NCI-H1092 (cell line): ENCODE measurements at places on chromosomes 7 and 10.

DNA sequence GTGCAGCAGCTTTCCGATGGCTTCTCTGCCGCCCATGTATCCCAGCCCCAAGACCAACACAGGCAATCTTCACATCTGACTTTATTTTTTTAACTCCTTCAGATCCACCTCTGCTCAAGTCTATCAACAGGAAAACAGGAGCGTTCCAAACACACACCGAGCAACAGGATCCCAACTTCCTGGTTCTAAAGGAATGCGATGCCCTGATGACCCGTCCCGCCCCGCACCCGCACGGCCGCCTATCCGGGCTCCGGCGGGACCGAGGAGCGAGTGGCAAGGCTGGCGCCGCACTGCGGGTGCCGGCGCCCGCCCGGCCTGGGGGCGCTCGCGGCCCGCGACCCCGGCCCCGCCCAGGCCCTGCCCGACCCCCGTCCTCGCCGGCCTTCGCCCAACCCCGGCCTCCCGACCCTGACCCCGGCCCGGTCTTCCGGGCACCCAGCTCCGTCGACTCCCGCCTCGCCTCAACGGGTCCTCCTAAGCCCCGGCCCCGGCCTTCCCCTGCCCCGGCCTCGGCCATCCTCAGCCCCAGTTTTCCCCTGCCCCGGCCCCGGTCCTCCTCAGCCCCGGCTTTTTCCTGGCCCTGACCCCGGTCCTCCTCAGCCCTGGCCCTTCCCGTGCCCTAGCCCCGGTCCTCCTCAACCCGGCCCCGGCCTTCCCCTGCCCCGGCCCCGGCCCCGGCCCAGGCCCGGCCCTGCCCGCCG is 730 bp downstream of the LARP4B start:
- no peak for DNase-seq

GRCh38 chr10:98244586-98244985 is 23.4 kb downstream of the LOXL4 start:
- no peak for DNase-seq

DNA sequence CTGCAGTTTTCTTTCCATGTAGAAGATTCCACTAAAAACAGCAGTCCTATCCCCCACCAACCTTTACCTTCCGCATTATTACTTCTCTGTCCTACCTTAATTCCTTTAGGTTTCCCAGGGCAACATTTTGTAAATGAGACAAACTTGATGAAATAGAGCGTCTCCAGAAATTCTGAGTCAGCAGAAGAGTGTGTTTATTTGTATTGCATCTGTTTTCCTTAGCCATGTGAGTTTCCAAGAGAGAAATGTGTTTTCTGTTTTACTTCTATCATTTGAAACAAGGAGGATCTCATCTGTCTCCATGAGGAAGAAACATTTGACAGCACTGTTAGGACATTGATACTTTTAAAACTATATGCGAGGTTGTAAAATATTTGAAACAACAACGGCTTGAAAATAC is 244.2 kb upstream of the PLXDC2 start:
- no peak for DNase-seq

- DNase-seq = no peak
Observed at GRCh38 chr10:44385696-44386441, 972 bp upstream of the CXCL12 start.

DNA sequence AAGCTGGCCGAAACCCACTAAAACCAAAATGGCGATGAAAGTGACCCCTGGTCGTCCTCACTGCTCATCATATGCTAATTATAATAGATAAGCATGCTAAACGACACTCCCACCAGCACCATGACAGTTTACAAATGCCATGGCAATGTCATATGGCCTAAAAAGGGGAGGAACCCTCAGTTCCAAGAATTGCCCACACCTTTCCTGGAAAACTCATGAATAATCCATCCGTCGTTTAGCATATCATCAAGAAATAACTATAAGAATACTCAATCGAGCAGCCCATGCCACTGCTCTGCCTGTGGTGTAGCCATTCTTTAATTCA is 422.0 kb downstream of the CALN1 start:
- no peak for DNase-seq

DNA sequence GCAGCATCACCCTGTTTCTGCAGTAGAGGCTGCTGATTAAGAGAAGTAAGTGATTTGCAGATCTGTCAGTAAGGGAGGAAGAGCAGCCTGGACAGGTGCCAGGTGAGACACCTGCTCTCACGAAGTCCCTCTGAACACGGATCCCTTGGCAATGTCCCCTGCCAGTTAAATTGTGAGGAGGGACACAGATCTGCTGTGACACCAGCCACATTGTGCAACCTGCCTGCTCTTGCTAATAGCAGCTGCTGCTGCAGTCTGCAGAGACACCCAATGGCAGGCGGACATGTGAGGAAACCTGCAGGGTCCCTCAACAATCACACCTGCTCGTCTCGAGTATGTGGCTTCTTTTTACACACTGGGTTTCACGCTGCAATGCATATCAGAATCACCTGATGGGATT is 31.9 kb downstream of the ANXA11 start:
- no peak for DNase-seq

- no peak for DNase-seq
Observed at GRCh38 chr7:39312254-39312989, 253.8 kb upstream of the YAE1 start.

DNA sequence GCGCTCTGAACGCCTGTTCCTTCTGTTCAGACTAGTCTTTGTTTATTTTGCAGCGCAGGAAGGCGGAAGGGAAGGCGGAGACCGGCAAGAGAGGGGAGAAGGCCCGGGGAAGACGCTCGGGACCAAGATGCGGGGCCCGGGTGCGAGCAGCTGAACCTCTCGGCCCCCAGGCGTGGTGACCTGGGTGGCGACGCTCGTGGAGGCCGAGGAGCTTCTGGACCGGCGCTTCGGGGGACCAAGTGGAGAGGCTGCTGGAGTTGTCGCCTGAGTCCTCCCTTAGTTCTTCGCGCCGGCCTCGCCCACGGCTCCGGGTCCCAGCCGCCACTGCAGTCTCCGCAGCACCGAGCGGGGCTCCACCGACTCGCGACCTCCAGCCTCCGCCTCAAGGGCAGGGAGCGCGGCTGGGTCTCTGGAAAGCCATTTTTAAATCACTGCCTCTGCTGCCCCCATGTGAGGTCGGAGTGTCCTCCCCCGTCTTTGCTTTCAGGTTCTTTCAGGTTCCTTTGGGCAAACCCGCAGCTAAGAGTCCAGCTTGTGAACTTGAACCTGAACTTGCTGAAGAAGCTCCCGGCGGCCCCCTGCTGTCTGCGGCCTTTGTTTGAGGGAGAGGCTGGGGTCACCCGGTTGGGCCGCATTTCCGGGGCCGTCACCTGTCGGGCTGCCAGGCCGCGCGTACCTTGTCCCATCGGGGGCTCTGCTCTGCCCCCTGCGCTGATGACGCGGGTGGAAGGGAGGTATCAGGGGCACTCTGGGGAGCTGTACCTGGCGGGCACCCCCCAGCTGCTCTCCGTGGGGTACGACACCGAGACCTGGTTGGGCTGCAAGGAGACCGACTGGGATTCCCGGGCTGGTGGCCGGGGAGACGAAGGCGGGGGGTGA is 136.0 kb downstream of the KIF20B start:
- DNase-seq = no peak

GRCh38 chr7:3592401-3593134 is 291.5 kb downstream of the SDK1 start:
- peak; percentile 45 for DNase-seq

DNA sequence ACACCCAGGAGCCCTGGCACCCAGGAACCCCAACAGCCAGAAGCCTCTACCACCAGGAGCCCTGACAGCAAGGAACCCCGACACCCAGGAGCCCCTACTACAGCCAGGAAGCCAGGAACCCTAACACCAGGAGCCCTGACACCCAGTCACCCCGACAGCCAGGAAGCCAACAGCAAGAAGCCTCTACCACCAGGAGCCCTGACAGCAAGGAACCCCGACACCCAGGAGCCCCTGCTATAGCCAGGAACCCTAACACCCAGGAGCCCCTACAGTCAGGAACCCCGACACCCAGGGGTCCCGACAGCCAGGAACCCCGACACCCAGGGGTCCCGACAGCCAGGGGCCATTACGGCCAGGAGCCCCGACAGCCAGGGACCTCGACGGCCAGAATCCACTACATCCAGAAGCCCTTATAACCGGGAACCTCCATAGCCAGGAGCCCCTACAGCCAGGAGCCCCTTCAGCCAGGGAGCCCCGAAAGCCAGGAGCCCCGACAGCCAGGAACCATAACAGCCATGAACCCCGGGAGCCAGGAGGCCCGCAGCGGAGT is 440 bp upstream of the GLRX3 start:
- no peak for DNase-seq

DNA sequence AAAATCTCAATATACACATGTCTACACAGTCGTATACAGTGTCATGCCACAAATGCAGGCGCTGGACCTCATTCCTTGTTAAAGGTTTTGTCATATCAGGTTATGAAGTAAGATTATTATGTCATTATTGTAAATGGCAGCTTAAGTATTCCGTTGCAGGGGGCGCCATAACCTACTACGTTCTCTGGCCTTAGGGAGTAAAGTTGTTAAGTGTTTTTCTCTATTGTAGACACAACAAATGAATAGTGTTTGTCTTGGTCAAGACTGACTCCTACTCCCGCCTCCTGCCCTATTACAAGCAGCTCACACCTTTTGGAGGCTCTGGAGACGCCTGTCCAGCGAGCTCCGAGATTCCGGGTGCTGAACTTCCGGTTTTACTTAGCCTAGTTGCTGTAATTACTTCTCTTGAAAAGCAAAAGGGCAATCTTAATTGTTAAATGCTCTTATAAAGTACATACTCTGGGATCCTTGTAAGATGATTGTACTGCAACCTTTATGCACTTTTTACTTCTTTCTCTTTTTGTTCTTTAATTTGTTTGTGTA is 994 bp downstream of the GATAD1 start:
- no peak for DNase-seq

DNA sequence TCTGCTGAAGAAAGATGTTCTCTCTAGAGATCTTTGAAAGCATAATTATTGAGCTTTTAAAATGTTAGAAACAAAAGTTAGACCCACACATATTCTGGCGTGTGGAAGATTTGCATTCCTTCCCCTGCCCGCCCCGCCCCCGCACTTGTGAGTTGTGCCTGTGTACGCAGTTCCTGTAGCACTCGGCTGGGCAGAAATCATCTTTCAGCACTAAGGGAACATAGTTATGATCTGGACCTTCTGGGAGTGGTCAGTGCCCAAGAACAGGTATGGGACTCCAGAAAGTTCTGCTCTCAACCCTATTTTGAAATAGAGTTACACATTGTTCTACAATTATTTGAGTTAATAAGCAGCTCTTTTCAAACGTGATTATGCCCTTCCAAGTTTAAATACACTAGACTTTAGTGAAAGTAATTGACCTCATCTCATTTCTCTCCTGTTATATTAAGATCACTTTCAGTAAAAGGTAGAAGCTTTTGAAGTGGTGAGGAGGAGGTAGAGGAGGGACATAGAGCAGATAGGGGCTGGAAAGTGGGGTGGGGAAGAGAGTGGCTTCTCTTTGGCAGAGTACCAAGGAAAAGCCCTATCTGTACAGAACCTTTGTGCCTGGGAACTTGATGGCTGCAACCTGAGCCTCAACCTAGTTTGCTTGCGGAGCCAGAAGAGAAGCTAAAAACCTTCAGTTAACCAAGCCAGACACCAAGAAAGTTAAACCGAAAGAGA is 5.7 kb downstream of the BLVRA start:
- DNase-seq = no peak

- DNase-seq = no peak
Observed at GRCh38 chr10:6336016-6336415, 133.3 kb downstream of the PFKFB3 start.

DNA sequence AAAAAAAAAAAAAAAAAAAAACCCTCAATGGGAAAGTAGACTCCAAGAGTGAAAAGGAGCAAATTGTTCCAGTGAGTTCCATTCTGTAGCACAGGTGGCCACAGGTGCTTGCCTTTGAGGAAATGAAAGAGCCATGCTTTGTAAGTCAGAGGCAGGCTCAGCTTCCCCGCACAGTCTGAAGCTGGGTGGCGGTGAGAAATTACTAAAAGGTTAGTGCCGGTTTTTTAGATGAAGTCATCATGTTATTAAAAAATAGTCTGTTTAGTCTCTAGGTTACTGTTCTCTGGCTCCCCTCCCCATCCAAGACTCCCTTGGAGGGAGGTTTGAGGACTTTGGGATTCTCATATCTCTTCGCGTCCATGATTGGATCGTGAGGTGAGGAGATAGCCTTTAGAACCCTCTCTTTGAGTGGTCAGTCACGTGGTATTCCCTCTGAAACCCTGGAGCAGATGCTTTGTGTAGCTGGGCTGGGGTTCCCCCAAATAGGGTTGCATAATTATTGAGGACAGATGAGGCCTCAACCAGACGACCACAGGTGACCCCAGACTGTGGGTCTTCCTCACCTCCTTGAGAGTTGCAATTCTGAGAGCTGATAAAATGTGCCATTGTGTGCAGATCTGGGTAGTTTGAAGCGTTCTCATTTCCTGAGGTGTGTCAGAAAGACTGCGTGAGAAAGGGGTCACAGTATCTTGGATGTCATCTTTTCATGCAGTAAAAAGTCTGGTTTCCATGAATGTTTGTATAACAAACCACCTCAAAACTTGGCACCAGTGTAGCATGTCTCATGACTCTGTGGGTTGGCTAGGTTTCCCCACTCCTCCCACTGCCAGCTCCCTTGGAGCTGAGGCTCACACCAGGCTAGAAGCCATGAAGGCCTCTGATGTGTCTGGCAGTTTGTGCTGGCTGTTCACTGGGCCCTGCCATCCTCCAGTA is 27.1 kb downstream of the OGDH start:
- DNase-seq = no peak

DNA sequence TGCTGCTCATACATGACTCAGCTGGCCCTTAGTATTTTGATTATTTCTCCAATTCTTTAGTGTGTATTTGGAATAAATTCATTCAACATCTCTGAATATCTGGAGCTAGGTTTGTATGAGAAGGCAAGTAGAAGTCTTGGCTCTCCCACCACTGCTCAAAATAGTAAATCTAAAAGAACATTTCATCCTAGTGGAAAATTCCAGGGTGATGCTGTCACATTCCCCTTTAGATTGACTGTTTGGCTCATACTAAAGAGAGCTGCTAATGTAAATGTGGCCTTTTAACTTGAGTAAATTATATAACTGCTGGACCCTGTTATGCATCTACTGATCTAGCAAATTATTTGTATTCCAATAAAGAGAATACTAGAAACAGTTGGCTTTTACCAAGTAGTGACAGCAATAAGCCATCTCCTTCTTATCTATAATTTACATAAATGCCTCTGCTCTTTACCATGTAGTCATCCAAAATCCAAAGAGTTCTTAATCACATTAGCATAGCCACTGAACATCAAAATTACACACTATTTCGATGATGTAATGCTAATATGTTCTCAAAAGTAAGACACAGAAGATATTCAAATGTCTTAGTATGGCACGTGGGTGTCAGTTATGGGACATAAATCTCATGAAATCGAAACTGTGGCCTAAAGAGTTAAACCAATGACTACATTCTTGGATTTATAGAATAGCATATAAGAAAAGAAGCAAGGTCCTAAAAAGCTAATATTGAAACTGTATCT is 86.9 kb upstream of the KCND2 start:
- no peak for DNase-seq

GRCh38 chr10:92891885-92892690 is 43.8 kb downstream of the EXOC6 start:
- no peak for DNase-seq

DNA sequence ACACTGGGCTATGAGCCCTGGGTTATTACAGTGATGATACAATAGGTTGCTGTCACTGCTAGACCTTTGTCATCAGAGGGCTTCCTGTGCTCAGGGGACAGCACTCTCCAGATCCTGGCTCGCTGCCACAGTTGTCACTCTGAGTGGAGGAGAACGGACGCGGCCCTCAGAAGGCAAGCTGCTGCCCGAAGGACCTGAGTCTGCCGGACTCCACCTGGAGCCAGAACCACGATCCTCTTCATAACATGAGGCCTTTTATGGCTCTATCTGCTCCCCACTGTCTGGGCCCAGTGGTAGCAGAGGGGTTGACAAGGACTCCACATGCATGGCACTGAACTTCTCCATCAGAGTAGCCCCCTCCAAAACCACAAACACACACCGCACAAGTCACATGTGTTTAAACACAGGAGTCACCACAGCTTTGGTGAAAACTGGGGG is 94.7 kb upstream of the EFCAB10 start:
- DNase-seq = peak; percentile 42
